ENCODE measurements at places on chromosomes 2 and 18.

DNA sequence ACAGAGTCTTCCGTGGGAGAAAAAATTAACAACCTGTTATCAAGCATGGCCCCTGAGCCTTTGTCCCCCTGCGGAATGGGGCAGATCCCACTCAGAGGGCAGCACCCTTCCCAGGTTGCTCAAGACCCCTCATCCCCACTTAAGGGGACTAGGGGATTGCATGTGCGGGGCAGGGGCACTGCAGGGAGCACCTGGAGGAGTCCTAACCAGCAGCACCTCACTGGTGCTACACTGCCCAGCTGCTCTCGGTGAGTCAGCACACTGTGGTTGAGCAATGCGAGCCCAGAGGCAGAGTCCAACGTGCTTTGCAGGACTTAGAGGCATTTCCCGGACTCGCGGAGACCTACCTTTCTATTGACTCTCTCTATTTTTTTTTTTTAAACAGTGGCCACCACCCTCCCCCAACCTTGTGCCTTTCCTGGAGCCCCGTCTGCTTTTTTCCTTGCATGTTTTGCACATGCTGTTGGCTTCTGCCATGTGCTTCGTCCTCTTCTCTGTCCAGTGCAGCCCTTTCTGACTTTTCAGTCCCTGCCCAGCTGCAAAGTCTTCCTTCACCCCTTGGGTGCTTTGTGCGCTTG is 74.0 kb downstream of the IL1R2 start:
- DNase-seq = peak; percentile 87

- DNase-seq = peak; percentile 57
Measured at GRCh38 chr2:196592331-196592910, 47.1 kb upstream of the CCDC150 start.

DNA sequence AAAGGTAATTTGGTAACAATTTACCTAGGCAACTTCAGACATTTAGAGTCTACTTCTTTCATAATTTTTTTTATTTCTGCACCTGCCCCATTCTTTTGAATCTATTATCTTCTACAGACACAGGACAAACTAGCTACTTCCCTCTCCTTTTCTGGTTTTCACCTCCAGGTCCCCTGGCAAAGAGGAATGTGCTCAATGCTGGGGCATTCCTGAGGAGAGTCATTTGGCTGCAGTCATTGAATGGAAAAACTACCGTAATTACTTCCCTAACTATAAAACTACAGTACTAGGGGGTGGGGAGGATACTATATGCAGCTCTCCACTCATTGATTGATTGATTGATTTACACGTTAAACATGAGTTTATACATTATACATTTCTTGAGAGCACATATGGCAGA is 11.2 kb upstream of the ARHGAP28 start:
- DNase-seq = no peak

DNA sequence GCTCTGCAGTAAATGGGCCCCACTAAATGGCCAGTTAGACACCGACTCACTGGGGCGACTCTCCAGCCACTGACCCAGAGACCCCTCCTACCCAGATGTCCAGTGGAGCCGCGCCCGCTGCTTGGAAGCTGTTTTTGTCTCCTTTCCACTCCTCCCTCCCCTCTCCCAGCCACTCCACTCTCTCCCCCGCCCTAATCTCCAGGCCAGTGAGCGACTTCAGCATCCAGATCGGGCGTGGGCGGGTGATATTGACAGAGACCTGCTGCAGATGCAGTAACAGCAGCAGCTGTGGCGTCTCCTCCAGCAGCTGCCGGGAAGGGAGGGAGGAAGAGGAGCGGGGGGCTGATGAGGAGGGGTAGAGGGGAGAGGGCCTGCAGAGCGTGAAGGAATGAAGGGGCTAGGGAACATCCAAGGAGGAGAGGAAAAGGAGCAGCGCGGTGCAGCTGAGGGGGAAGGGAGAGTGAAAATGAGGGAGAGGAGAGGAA is at the start of gene SCN7A:
SCN7A (minus strand) TSS at position 110 of the 485 bp plus-strand sequence. CDS start 16,553 bp downstream, outside the sequence.
- DNase-seq = no peak

GRCh38 chr2:128663371-128664050 is 344.8 kb upstream of the HS6ST1 start:
- no peak for DNase-seq

DNA sequence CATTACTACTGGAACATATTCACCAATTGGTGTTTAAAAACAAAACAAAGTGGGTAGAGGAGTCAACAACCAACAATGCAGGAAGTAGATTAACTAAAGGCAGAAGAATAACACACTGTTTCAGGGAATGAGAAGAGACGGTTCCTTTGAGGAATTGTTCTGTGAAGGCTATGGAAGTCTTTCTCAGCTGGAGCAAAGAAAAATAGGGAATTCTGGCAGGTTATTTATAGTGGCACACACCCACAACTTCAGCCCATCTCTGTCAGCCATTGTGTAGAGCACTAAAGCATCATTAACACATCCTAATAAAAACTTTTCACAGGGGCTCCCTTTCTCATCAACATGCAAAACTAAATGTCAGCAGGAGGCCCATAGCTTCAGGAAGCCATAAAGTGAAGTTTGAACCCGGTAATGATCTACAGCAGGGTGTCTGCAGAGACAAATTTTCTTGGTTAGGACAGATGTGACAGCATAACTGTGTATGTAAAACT is 113.6 kb downstream of the CDH2 start:
- peak; percentile 67 for DNase-seq

DNA sequence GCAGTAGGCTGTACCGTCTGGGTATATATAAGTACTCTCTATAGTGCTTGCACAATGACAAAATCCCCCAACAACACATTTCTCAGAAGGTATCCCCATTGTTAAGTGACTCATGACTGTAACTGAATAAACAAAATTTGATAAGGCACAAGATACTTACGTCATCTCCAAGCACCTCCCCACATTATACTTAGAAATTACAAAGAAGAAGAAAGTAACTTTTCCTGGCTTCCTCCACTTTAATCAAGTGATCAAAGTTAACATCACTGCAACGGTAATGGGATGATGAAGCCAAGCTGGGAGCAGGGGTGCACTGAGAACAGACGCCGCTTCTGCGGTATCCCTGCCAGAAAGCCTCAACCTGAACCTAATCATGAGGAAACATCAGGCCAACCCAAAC is 9.7 kb downstream of the TNS1 start:
- peak; percentile 60 for DNase-seq

- no peak for DNase-seq
Measured at GRCh38 chr18:34694591-34695165, 15.4 kb upstream of the DTNA start.
